Suprapubic skin (tissue), 4 donors: ENCODE measurements at places on chromosomes 4 and X.
A peak's percentile ranks its signal among the peaks of the same experiment; 100 is the strongest.

DNA sequence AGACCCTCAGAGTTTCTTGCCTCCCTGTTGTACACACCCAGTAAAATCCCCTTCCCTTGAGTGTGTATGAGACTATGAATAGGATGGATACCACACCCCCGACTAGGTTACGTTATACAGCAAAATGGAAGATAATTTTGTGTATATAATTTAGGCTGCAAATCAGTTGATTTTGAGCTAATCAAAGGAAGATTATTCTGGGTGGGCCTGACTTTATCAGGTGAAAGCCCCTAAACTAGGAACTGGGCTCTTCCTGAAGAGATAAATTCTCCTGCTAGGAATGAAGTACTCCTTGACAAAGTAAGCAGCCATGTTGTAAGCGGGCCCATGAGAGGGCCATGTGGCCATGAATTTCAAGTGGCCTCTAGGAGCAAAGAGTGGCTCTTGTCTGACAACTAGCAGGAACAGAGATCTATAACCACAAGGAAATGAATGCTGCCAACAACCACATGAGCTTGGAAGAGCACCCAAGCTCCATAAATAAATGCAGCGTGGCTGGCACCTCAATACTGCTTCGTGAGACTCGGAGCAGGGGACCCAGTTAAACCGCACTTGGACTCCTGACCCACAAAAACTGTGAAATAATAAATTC, 646.4 kb downstream of the IL1RAPL1 start:
- no peak for DNase-seq
- no peak overlapping the region for H3K4me3 ChIP-seq
- no peak overlapping the region for H3K27ac ChIP-seq

- H3K4me3 ChIP-seq: no peak overlapping the region
- H3K27ac ChIP-seq: no peak overlapping the region
- H3K4me1 ChIP-seq: no peaks in the 10 kb centered on the region
- H3K36me3 ChIP-seq: no peaks in the 10 kb centered on the region
- H3K27me3 ChIP-seq: no peaks in the 10 kb centered on the region
Measured at GRCh38 chr4:121726642-121727268, 30.0 kb upstream of the ANXA5 start.

- H3K36me3 ChIP-seq: peaks cover 70% of the 10 kb centered on the region
- no peak overlapping the region for H3K27ac ChIP-seq
- no peak overlapping the region for H3K4me3 ChIP-seq
- DNase-seq: peak; percentile 61
- no peaks in the 10 kb centered on the region for H3K27me3 ChIP-seq
Measured at GRCh38 chr4:7060346-7061150, 7.3 kb downstream of the GRPEL1 start.

GRCh38 chr4:44257461-44257860, 191.1 kb downstream of the KCTD8 start:
- no peaks in the 10 kb centered on the region for H3K36me3 ChIP-seq
- no peaks in the 10 kb centered on the region for H3K4me1 ChIP-seq
- H3K27me3 ChIP-seq: no peaks in the 10 kb centered on the region

DNA sequence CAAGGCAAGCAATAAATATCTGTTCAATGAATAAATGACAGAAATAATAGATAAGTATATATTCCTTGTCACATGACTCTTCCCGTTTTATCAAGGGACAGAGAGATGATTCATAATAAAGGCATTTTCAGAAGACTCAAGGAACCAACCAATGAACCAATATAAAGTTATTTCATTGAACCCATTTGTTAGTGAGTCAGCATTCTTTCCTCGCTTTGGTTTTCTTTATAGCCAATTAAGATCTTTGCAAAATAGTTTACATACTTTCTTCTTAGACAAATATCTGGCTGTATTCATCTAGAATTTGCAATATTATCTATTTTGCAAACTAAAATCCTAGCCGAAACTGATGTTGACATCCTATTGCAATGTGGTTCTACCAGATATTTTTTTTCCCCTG, 269.4 kb downstream of the IL15 start:
- no peak for DNase-seq
- no peaks in the 10 kb centered on the region for H3K36me3 ChIP-seq
- H3K4me1 ChIP-seq: no peaks in the 10 kb centered on the region
- no peak overlapping the region for H3K4me3 ChIP-seq
- no peak overlapping the region for H3K27ac ChIP-seq

DNA sequence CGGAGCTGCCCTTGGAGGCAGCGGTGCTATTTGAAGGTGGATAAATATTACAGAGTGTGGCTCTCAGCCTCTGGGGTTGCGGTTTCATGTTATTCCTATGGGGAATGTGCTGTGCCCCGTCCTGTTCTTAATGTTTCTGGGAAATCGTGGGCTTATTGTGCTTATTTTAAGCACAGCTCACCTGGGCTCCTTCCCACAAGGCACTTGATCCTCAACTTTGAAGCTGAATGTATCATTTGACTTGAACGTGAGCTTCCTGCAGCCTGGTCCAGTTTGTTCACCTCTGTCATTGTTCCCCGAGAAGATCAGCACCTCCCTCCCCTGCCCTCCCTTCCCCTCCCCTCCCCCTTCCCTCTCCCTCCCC, 3.9 kb downstream of the SORCS2 start:
- DNase-seq: peak; percentile 29
- no peak overlapping the region for H3K27ac ChIP-seq
- H3K4me1 ChIP-seq: peaks cover 29% of the 10 kb centered on the region
- H3K4me3 ChIP-seq: no peak overlapping the region
- H3K36me3 ChIP-seq: no peaks in the 10 kb centered on the region
- H3K27me3 ChIP-seq: peaks cover 42% of the 10 kb centered on the region

DNA sequence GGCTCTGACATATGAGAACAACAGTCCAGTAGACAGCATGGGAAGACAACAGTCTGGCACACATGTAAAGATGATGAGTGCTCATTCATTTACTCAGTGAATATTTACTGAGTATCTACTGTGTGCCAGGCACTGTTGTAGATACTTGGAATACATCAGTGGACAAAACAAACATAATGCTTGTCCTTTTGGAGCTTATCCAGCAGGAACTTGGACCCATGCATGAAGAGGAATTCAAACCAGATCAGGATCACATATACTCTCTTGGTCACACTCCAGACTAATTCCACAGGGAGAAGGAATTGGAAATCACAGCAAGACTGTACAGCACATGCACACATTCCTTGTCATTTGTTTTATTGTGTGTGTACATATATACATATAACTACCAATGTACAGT, 217.6 kb upstream of the TTC29 start:
- H3K27ac ChIP-seq: no peak overlapping the region
- no peaks in the 10 kb centered on the region for H3K36me3 ChIP-seq
- no peak overlapping the region for H3K4me3 ChIP-seq
- peaks cover under 1% of the 10 kb centered on the region for H3K27me3 ChIP-seq

DNA sequence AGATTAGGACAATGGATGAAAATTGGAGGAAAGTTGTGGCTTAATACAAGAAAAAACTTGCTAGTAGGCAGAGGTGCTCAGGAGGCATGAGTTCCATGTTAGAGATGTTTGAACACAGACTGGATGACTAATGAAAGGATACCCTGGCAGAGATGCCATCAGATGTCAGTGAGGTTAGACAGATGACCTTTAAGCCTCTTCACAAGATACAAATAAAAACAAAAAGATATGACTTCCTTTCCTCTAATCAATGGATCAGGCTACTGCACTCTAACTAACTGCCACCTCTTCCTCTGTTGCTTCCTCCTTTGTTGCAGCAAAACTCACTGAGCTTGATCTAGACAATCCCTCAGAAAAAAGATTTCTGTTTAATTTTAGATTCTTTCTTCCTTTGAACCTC, 14.7 kb downstream of the STAP1 start:
- H3K4me3 ChIP-seq: no peak overlapping the region
- H3K27ac ChIP-seq: no peak overlapping the region
- DNase-seq: no peak
- H3K36me3 ChIP-seq: no peaks in the 10 kb centered on the region

GRCh38 chrX:41003506-41004270, 81.6 kb upstream of the USP9X start:
- H3K4me1 ChIP-seq: no peaks in the 10 kb centered on the region
- DNase-seq: no peak
- H3K27me3 ChIP-seq: no peaks in the 10 kb centered on the region
- no peaks in the 10 kb centered on the region for H3K36me3 ChIP-seq
- H3K4me3 ChIP-seq: no peak overlapping the region
